Mesendoderm (in vitro differentiated cells): ENCODE measurements at places on chromosomes 1 and 21.
A peak's percentile ranks its signal among the peaks of the same experiment; 100 is the strongest.

- peak; percentile 41 for DNase-seq
- no peak overlapping the region for H3K27ac ChIP-seq
- H3K27me3 ChIP-seq, result no peaks in the 10 kb centered on the region
- no peak overlapping the region for H3K4me3 ChIP-seq
- peaks cover 6% of the 10 kb centered on the region for H3K4me1 ChIP-seq
Measured at GRCh38 chr1:20480951-20481617, 4.9 kb downstream of the CAMK2N1 start.

- H3K27ac ChIP-seq, result no peak overlapping the region
- H3K4me3 ChIP-seq, result no peak overlapping the region
- peaks cover 35% of the 10 kb centered on the region for H3K27me3 ChIP-seq
- H3K4me1 ChIP-seq, result peaks cover 2% of the 10 kb centered on the region
Measured at GRCh38 chr1:154501423-154502065, 475 bp upstream of the TDRD10 start.

DNA sequence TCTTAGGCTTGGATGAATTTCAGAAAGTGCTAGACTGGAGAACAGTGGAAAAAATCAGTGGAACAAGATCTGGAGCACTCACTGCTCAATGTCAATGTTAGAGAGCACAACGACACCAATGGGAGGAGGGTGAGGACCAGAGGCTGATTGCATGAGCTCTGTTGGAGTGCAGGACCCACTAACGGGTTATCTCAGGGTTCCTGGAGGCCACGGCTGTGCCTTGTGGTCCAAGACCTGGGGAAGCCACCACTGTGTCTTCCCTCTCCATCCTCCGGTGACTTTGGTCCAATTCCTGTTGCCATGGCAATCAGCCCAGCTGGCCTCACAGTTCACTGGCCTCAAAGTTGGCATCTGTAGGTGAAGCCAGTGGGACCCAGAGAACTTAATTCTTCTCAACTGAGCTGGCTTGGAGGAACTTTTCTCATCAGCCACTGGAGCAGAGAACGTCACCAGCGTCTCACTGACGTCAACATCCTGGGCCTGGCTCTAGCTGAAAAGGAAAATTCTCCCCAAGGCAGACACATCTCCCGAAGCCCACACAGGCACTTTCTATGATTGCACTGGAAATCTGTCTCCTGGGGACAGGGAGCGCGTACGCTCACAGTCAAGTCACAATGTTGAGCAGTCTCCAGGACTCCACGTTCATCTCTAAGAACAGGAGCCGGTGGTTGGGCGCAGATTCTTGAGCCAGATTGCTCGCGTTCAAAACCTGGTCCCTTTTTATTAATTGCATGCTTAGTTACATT lies 21.9 kb upstream of the GPR157 start:
- no peaks in the 10 kb centered on the region for H3K27me3 ChIP-seq
- DNase-seq, result no peak
- no peaks in the 10 kb centered on the region for H3K36me3 ChIP-seq
- H3K4me1 ChIP-seq, result no peaks in the 10 kb centered on the region
- H3K27ac ChIP-seq, result no peak overlapping the region

DNA sequence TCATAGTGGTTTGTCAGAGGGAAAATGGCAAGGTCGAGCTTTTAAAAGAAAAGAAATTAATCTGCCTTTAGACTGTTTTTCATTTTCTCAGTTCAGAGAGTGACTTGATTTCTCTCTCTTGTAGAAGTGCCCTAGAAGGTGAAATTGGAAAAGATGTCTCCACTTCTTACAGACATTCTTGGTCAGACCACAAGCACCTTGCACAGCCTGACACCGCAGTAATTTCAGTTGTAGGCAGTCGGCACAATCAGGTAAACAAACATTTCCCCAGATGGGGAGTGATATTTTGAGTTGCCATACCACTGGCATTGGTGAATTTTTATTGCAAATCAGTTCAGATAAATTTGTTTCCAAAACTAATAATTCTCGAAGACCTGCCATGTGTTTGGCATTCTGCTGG lies 86.8 kb downstream of the PHTF1 start:
- H3K27me3 ChIP-seq, result no peaks in the 10 kb centered on the region
- no peak for DNase-seq
- H3K36me3 ChIP-seq, result no peaks in the 10 kb centered on the region
- no peak overlapping the region for H3K4me3 ChIP-seq

GRCh38 chr1:75583282-75583681 lies 27.6 kb downstream of the SLC44A5 start:
- H3K4me3 ChIP-seq, result no peak overlapping the region
- peaks cover 3% of the 10 kb centered on the region for H3K4me1 ChIP-seq
- no peak overlapping the region for H3K27ac ChIP-seq
- no peaks in the 10 kb centered on the region for H3K36me3 ChIP-seq
- no peak for DNase-seq
- H3K27me3 ChIP-seq, result no peaks in the 10 kb centered on the region

DNA sequence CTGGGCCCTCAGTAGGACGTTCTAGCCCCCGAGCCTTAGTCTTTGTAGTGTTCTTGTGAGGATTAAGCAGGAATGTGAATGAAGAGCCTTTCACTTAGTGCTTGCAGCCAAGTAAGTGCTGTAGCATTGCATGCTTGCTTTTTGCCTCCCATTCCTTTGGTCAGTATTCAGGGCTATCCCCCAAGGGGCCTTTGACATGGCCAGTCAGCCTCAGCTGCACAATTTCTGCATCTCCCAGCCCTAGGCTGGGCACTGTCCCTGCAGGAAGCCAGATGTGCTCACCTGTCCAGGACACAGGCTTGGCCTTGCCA lies 30.5 kb downstream of the SOX13 start:
- no peaks in the 10 kb centered on the region for H3K27me3 ChIP-seq
- H3K36me3 ChIP-seq, result no peaks in the 10 kb centered on the region
- H3K4me1 ChIP-seq, result peaks cover 24% of the 10 kb centered on the region
- H3K27ac ChIP-seq, result no peak overlapping the region
- peak; percentile 68 for DNase-seq
- H3K4me3 ChIP-seq, result no peak overlapping the region

DNA sequence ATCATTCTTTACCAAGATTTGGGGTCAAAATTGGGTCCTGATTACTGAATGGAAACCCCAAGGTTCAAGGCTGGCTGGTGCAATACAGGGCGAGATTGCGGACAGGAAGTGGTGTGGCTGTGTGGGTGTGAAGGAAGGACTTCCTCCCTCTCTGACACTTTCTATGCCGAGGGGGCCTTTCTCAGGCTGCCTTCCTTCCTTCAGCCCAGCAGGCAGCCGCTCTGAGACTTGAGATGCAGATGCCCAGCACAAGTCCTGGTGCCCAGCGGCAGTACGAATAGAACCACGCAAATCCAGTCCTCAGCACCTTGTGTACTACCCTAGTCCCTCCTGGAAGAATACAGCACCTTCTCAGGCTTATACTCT lies 16.3 kb downstream of the BATF3 start:
- H3K27ac ChIP-seq, result no peak overlapping the region
- DNase-seq, result peak; percentile 54
- H3K4me1 ChIP-seq, result peaks cover 11% of the 10 kb centered on the region
